Retina (tissue), 1 donor: ENCODE measurements at places on chromosomes 2 and 18.

GRCh38 chr2:231648579-231649174 is 56.0 kb downstream of the TEX44 start:
- DNase-seq, result peak; percentile 59

GRCh38 chr2:48886919-48887318 is 131.4 kb upstream of the LHCGR start:
- no peak for DNase-seq

- DNase-seq, result peak; percentile 2
These were observed 196.1 kb downstream of the ANAPC1 start for GRCh38 chr2:111687911-111688310.

- DNase-seq, result no peak
These were observed 47.3 kb downstream of the TMEM163 start for GRCh38 chr2:134671513-134671912.

- no peak for DNase-seq
These were observed 326.1 kb downstream of the RNF144A start for GRCh38 chr2:7243276-7243675.

DNA sequence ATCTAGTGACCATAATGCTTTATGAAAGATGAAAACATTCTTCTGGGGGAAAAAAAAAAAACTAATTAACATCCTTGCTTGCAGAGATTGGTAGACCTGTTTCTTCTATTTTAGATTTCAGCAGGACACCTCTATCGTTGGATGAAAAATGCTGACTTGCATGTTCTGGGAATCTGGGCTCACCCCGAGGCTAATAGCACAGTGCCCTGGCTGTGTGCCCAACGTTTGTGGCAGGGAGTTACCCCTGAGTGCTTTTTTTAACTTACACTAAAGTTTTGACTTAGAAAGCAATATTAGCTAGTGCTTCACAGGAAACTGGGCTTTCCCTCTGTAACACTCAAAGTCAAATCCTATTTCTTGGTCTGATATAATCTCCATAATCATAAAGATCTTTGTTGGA is 233.2 kb downstream of the SLC8A1 start:
- no peak for DNase-seq

DNA sequence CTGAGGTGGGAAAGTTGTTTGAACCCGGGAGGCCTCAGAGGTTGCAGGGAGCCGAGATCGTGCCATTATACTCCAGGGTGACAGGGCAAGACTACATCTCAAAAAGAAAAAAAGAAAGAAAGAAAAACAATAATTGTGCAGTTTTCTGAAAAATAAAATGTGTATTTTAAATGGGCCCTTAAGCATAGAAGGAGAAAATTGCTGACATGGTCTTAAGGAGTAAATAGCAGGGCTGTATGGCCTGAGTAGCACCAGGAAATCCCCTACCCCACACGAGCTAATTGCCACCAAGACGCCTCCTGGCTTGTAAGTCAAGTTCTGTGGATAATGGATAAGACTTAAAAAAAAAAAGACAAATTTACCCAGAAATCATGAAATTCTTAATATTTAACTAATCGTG is 271.4 kb upstream of the NCKAP5 start:
- DNase-seq, result no peak

GRCh38 chr2:54579682-54580620 is 123.8 kb downstream of the SPTBN1 start:
- no peak for DNase-seq

- DNase-seq, result no peak
These were observed 31.5 kb downstream of the ZNF519 start for GRCh38 chr18:14100503-14101286.

DNA sequence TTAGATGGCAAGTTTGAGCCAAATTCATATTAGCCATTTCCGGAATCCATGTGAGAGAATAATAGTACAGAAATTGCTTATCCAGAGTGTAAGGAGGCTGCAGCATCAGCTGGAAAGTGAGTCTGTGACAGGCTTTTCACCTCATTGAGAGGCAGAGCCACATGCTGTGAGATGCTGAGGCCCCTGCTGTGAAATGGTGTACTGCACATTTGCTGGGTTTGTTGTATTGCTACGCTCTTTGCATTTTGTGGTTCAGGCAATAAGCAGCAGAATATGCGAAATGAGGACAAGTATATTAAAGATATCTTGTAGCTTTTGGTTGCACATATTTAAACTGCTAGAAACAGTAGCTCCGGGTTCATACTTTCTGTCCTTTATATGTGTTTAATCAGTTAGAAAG is 37.0 kb downstream of the NABP1 start:
- peak; percentile 54 for DNase-seq

GRCh38 chr2:217055624-217056023 is 195.8 kb upstream of the TNP1 start:
- DNase-seq, result no peak

- no peak for DNase-seq
These were observed 432.0 kb upstream of the FAM98A start for GRCh38 chr2:34031097-34031496.

GRCh38 chr2:135494503-135494902 is 36.5 kb downstream of the ZRANB3 start:
- DNase-seq, result no peak

DNA sequence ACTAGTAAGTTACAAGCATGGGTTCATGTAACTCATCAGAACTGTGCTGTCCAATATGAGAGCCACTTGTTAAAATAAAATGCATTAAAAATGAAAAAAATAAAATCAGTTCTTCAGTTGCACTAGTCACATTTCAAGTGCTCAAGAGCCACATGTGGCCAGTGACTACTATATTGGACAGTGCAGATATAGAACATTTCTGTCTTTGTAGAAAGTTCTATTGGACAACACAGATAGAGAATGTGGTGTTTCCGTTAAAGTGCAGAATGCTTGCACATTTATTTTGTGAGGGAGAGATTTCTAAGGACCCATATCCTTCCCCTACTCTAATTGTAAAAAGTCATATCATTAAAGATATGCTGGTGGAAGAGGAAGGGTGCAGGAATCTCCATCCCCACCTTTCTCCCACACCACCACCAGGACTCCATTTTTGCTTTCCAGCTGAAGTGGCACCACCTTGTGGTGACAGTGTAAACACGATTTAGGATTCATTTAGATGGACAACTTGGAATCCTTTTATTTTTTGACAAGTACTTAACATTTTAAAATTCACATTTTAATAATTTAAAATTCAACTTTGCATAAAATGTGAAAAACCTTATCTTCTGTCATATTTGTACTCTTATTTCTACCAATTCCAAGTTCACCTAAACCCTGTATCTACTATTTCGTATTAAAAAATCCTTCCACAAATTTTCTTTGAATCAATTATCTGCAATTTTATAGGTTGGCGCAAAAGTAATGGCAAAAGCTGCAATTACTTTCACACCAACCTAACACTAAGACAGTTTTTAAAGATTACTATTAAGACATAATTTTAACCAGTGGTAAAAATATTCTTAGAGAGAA is 9.4 kb upstream of the CD302 start:
- peak; percentile 32 for DNase-seq

GRCh38 chr2:28516950-28517349 is 21.1 kb downstream of the PLB1 start:
- DNase-seq, result no peak

DNA sequence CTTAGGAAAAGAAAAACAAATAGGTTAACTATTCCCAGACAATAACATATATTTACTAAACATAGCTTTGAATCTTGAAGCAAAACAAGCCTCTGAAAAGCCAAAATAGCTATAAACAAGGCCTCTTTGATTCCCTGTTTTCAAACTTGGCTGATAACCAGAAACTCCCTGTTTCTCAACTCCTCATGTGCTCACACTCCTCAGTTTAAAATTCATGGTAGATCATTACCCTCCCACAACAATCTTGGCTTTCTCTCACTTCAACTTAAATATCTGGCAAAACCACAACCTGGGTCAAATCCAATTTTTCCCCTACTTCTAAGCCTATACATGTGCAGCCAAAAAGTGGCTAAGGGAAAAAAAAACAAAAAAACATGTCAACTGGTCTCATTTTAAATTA is 15.6 kb downstream of the SUCLG1 start:
- DNase-seq, result no peak

- no peak for DNase-seq
These were observed 444.2 kb downstream of the PTPRM start for GRCh38 chr18:8011361-8011760.

GRCh38 chr18:48714873-48715272 is 176.0 kb downstream of the CTIF start:
- DNase-seq, result no peak

- no peak for DNase-seq
These were observed 13.1 kb downstream of the CASP10 start for GRCh38 chr2:201196003-201196402.

DNA sequence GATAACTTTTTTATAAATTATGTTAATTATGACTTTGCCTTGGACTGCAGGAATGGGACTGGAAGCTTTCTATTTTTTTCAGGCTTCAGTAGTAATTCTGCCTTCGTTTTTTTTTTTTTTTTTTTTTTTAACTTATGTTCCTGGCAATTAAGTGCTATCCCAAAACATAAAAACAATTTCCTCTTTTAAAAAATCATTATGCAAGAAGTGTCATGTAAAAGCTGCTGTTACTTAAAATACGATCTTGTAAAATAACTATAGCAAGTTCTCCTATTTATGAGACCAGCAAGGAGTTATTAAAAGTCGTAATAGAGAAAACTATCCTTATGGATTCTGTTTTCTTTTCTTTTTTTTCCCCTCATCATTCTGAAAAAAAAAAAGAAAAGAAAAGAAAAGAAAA is 301.6 kb upstream of the FBXO11 start:
- no peak for DNase-seq

- peak; percentile 6 for DNase-seq
These were observed 90.8 kb downstream of the MIB1 start for GRCh38 chr18:21831413-21831831.

DNA sequence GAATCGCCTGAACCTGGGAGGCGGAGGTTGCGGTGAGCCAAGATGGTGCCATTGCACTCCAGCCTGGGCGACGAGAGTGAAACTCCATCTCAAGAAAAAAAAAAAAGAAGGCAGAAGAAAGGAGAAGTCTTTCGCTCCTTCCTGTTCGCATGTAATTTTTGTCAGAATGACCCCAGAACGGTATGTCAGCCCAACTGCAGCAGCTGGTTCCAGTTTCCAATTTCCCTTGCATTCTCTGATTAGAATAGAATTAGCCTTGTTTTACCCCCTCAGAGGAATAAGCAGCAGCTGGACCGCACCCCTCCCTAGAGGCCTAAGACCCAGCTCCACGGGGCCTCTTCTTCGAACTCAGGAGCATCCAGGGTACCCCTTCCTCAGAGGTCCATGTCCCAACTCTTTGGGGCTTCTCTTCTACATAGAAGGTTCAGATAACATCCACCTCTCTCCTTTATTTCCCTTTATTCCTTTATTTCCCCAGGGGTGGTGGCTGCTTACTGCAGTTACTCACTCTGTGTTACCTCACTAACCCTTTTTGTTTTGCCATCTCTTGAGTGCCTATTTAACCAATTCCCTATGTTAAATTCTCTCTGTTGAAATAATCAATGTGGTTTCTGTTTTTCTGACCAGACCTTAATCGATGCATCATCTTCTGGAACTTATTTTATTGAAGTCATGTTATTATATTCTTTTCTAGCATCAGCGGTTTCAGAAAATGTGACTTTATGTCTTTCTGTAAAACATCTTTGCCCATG is 7.2 kb upstream of the PUM2 start:
- DNase-seq, result no peak

GRCh38 chr18:32550963-32551362 is 80.3 kb upstream of the GAREM1 start:
- no peak for DNase-seq

DNA sequence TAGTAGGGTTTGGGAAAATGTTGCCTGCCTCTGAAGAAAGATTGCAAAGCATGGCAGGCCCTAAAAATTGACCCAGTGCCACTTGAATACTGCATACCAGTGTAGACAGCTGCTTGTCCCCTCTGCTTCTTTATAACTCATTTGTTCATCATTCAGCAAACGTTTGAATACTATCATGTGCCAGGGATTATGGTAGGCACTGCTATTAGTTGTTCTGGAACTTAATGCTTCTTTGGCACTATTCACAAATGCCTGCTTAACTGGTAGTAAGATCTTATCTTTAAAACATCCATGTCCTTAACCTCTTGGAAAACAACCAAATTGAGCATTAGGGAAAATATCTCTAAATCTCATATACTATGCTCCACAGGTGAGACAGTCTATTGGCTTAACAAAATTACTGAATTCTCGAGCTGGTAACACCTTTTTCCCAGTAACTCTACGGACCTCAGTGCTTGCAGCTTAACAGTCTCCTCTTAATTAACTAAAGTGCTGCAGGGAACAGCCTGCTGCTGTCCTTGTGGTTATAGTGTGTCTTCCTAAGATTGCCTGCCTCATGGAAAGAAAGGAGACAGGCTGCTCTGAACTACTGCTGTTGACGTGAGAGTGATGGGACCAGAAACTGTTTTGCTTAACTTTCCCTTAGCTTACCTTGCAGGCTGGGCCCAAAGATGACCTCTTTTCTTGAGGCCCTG is 93.2 kb downstream of the MIB1 start:
- DNase-seq, result no peak

DNA sequence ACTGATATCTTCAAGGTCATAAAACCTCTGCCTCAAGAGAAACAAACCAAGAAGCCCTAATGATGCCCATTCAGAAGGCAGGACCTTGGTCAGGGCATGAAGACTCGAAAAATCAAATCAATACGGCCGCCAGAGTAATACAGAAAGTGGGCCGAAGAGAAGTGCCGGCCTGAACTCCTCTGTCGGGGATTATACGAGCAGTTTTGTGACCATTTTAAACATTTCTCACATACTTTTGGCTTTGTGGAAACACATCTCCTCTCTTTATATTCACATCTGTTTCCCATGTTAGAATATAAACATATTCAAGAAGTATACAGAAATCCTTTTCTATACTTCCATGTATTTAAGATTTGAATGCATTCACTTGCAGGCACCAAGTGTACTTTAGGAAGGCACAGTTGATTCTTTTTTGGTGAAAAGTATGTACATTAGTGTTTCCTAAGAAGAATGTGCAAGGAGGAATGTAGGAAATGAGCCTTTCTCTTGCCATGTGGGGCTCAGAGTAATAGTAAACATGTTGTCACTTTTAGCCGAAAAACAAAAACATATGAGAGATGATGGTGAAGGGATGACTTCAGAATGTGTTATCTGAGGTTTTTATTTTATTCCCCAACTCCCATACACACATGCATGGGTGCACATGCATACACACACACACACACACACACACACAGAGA is 707.9 kb upstream of the ID2 start:
- no peak for DNase-seq

DNA sequence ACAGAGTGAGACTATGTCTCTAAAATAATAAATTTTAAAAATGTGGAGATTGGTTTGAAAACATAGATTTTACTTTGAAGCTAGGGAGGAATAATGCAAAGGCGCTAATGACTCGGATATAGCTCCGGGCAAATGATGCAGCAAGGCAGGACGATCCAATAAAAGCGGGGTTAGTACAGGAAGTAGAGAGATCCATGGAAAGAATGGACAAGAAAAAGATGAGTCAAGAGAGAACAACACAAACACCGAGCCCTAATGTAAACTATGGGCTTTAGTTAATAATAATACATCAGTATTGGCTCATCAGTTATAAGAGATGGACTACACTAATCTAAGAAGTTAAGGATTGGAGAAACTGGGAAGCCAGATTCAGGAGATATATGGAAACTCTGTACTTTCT is 74.5 kb downstream of the QPCT start:
- DNase-seq, result no peak
